Non-pigmented ciliary epithelial cell (primary cell): ENCODE measurements at places on chromosomes 4 and X.

GRCh38 chrX:154436983-154437752 is at the start of gene GDI1:
GDI1 (plus strand) TSS chrX:154437154; CDS start chrX:154437255, 101 bp downstream.
- DNase-seq = no peak

DNA sequence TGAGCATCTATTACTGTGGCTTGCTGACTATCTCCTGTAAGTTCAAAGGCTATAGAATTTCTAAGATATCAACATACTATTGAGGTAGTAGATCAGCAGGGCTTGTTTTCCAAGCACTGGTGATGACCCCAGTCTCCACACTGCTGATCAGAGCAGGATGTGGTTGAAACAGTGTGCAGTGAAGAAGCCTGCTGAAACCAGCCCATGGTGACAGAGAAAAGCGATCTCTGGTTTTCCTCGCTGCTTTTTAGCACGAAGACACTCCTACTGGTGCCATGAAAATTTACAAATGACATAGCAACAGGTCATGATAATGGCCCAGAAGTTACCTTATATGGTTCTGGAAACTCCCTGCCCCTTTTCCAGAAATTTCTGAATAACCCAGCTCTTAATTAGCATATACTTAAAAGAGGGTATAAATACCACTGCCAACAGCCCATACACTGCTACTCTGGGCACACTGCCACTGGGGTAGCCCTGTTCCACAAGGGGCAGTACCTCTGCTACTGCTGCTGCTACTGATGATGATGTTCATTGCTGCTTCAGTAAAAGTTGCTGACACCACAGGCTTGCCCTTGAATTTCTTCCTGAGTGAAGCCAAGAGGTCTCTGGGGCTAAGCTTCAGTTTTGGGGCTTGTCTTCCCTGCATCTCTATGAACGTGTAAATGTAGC is 1689.5 kb upstream of the PCDH10 start:
- no peak for DNase-seq

DNA sequence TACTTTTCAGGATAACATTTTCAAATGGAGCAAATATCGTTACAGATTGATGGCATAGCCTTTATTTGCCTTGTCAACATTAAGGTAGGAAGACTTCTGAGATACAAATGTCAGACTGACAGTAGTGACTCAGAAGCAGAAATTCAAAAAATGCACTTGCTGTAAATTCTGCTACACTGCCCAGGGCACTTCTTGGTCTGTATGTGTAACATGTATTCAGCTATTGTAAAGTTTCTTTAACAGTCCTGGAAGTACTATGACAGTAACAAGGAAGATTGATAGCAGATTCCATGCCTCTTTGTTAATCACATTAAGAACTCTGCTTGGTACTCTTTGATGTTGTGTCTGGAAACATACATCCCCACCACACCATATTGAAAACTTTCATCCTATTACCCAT is 69.6 kb upstream of the PCDH18 start:
- DNase-seq = no peak

- no peak for DNase-seq
These were observed 1285.8 kb downstream of the TECRL start for GRCh38 chr4:63123441-63123840.

DNA sequence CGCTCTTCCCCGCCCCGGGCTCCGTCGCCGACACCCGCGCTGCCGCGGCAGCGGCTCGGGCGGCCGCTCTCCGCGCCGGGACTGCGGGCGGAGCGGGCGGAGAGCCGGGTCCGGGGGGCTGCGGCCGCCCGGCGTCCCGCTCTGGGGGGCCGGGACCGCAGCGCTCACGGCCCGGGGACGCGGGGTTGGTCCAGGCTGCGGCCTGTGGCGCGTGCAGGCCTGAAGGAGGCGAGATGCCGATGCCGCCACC is 492 bp downstream of the GALNT7 start:
- DNase-seq = no peak

- no peak for DNase-seq
These were observed 577 bp upstream of the GLRA2 start for GRCh38 chrX:14528629-14529289.

- DNase-seq = no peak
These were observed 46.7 kb upstream of the WDR1 start for GRCh38 chr4:10163296-10163695.

DNA sequence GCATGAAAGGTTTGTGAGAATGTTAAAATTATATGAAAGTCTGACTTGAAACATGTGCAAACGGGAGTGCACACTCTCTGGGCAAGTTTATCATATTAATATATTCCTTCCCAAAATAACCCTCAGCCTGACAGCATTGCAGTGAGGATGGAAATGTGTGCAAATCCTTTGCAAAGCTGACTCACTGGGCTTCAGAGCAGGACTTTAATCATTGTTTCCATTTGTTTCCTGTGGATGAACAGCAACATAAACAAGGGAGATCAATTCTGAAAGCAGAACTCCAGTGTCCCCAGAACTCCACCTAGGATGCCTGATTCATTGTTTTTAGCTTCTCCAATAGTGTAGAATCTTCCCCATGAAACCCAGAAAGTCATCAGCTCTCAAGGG is 32.9 kb downstream of the SLC2A9 start:
- DNase-seq = no peak

DNA sequence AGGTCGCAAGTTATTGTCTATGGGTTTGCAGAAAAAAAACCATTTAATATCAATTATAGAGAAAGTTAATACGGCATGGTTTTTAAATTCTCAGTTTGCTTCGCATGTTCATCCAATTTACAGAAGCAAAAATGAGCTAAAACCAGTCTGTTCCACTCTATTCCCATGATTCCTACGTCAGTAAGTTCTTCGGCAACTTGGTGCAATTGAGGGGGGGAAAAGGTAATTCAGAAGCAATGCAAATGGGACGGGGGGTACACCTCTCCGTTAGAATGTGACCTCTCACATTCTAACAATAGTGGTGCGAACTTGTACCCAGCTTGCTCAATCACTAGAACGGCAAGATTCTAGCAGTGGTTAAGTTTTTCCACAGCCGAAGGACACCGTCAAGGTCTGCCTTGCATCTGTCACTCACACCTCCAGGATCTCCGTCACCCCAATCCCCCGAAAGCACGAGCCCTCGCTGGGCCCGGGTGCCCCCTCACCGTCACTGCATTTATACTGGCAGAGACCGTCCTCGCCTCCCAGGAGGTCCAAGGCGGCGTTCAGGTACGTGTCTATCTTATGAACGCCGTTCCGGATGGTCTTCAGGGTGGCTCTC is 653 bp downstream of the PLA2G12A start:
- no peak for DNase-seq

DNA sequence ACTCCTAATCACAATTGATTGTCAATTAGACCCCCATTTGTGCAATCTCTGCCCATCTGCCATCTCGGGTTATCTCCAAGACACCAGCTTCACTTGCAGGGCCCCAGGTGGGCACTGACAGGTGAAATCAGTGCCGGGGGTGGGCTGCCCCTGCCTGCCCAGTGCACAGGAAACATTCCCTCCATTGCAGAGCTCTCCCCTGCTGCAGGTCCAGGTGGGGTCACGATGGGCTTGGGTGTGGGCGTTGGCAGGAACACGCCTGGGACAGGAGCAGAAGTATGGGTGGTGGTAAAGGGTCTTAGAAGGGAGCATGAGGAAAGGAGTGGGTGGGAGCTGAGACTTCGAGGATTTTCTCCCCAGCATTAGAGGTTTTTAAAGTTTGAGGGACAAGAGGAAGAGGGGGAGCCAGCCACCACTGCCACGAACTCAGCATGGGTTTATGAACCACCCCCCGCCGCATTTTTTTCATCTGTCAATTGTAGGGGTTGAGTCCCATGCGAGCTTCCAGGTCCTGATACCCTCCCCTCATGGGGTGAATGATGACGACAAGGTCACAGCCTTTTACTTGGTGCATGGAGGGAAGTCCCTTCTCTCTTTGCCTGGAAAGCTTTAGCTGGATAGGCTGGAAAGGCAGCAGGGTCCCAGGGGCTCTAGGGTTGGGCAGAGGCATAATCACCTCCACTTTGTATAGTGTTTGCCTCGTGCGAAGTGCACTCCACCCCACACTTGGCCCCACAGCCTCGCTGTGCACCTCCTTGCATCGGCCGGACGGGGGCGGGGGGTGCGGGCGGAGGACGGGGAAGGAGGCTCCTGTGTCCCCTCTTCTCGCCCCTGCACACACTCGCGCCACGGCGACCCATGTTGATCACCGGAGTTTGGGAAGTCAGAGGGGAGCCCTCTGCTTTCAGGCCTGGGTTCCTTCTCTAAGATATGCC is 3.5 kb upstream of the NKX1-1 start:
- DNase-seq = no peak

GRCh38 chr4:178633263-178633662 is 1191.0 kb upstream of the AGA start:
- DNase-seq = no peak

DNA sequence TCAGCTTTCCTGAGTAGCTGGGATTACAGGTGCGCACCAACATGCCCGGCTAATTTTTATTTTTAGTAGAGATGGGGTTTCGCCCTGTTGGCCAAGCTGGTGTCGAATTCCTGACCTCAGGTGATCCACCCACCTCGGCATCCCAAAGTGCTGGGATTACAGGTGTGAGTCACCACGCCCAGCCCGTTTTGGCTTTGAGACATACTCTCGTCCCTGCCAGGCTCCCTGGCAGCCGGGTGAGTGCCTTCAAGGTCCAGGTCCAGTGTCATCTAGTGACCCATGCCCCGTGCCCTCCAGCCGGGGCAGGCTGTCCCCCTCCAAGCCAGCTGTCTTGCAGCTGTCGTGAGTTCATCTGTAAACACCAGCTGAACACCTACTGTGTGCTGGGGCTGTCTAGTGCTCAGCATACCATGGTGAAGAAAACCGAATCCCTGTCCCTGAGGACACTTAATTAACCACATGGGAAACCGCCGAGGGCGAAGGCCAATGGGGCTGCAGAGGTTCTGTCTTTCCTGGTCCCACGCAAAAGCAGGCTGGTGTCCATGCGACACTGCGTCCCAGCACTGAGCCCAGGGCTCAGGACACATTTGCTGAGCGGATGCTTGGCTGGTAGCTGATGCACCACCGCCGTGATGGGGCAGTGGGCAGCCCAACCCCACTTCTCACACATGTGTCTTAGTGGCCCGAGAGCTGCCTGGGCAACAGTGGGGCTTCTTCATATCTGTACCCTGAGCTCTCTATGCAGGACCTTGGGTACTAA is 21.9 kb downstream of the NSG1 start:
- no peak for DNase-seq

DNA sequence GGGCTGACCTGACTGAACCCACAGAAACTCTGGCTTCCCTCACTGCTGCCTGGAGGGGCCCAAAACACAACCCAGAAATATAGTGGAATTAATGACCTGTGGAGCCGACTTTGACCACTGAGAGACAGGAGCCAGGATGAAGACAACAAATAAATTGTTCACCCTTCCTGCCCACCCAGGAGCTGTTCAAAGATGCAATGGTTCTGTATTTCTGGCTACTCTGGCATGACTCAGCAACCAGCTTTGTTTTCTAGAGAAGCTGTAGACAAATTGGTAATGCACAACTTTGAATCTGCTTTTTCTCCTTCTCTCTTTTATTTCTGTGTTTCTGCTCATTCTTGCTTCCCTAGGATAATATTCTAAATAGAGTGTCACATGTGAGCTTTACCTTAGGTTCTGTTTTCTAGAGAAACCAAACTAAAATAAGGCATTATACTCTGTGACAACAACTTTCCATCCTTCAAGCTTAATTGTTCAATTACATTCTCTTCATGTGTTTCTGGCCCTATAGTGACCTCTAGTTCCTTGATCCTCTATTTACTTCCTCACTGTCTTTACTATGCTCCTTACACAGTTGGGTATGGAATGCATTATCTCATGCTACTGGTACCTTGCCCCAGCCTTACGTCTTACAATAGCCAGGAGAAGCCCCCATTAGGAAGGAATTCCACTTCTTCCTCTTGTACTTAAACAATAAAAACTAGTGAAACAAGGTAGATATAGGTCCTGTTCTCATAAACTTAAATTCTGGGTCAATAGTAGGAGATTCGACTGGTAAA is 6.5 kb upstream of the PRKG2 start:
- DNase-seq = no peak

DNA sequence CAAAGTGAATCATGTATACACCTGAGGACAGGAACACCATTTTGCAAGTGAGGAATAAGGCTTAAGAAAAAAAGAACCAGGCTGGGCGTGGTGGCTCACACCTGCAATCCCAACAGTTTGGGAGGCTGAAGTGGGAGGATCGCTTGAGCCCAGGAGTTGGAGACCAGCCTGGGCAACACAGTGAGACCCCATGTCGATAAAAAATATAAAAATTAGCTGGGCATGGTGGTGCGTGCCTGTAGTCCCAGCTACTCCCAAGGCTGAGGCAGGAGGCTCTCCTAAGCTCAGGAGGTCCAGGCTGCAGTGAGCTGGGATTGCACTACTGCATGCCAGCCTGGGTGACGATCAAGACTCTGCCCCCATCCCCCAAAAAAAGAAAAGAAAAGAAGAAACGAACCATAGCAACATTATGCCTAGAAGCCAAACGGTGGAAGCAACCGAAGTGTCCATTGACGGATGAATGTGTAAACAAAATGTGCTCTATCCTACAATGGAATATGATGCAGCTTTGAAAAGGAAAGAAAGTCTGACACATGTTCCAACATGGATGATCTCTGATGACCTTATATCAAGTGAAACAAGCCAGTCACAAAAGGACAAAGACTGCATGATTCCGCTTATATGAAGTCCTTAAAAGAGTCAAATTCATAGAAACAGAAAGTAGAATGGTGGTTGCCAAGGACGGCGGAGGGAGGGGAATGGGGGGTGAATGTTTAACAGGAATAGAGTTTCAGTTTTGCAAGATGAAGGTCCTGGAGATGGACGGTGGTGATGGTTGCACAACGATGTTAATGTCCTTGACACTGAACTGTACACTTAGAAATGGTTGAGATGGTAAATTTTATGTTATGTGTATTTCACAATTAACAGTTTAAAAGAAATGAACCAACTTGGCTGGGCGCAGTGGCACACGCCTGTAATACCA is 8.6 kb upstream of the KIAA0232 start:
- no peak for DNase-seq

DNA sequence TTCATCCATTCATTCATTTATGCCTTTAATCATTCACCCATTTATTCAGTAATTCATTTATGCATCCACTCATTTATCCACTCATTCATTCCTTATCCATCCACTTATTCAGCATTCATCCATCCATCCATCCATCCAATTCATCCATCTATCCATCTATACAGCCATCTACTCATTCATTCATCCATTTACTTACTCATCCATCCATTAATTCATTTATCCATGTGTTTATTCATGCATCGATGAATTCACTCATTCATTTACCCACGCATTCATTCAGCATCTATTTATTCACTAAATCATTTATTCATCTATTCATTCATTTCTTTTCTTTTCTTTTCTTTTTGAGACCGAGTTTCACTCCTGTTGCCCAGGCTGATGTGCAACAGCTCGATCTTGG is 10.4 kb downstream of the P2RY8 start:
- no peak for DNase-seq
